Activated gamma-delta T cell (primary cell): ENCODE measurements at places on chromosomes 6 and 20.

GRCh38 chr20:44954211-44954610 lies 6.0 kb downstream of the TOMM34 start:
- no peak for DNase-seq

DNA sequence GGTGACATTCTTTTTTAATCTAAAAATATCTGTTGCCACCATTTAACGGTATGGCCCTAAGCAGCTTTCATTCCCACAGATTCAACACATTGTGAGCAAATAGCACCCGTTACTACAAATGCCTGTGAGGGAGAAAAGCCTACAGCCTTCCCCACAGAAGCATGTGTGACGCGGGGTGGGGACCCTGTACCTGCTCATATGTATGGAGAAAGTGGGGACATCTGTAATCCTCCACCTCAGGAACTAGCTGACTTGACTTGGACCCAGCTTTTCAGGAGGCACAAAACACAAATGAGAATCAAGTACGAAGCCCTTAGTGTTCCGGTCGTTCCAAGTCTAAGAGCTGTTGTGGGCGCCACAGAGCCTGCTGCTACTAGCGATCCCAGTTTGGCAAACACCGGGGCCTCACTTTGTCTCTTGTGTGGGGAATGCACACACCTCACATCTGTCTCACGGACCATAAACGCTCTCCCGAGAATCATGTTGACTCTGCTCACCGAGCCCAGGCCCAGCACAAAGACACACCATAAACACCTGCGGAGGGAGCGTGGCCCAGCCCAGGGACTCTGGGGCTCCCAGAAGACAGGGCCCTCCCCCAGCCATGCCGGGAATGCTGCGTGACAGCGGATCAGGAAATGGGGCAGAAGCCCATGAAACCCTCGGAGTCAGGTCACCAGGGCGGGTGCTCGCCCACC lies 21.6 kb downstream of the DLL1 start:
- no peak for DNase-seq

DNA sequence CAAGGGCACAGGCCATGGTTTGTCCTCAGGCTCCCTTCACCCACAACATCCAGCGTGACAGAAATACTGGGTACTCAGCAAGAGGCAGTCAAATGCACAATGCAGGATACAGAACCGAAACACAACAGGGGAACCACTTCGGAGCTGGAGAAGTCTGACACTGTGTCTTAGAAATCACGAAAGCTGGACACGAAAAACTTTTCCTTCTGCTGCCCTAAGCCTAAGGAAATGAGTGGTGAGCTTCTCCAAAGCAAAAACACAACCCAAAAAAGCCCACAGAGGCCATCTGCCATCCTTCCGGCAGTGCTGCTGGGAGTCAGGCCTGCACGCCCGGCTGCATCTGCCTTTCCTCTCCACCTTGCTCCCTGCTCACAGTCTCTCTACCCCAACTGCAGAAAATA lies 106.3 kb downstream of the SLC23A2 start:
- no peak for DNase-seq

DNA sequence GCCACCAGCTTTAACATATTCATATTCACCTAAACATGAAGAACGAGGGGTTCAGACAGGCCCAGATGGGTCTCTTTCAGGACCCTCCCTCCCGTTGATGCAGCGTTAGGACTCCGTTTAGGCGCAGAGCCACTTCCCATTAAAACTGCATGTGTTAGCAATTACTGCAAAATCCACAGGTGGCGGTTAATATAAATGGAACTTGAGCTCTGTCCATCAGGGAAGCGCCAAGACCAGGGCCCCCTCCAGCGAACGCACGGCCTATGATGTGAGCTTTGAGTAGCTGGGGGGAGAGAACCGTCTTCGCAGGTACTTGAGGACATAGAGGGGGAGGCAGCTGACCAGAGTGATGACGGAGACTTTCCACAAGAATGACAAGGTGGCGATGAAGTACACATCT lies 58.4 kb upstream of the NFATC2 start:
- DNase-seq = no peak

DNA sequence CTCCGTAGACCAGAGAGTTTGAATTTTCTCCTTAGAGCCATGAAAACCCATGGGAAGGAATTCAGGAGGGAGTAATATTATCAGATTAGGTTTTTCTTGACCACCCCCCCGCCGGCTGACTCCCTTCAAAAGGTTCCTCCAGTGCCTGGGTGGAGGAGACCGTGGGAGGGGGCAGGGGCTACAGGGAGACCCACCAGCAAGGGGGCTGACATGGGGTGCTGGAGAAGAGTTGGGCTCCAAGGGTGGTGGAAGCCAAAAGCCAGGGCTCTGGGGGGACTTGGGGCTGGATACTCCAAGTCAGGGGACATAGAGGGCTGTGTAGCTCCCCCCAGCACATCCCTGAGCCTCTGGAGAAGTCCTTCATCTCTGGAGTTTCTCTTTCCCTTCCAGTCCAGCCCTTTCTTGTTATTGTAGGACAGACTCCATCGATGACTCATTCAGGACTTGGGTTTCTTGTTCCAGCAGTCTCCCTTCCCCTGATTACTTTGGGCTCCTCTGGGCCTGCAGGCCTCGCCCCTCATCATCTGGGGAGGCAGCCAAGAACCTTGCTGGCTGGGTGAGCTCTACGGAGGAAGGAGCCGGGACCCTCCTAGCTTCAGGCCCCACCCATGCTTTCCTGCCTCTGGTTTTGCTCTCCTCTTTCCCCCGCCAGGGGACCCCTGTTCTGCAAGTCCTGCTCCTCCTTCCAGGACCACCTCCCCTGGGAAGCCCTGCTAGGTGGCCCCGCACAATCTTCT lies 10.5 kb upstream of the KIAA1755 start:
- no peak for DNase-seq

GRCh38 chr6:116405652-116406356 lies 35.1 kb downstream of the DSE start:
- DNase-seq = no peak

GRCh38 chr20:2156666-2157624 lies 55.3 kb downstream of the STK35 start:
- no peak for DNase-seq

DNA sequence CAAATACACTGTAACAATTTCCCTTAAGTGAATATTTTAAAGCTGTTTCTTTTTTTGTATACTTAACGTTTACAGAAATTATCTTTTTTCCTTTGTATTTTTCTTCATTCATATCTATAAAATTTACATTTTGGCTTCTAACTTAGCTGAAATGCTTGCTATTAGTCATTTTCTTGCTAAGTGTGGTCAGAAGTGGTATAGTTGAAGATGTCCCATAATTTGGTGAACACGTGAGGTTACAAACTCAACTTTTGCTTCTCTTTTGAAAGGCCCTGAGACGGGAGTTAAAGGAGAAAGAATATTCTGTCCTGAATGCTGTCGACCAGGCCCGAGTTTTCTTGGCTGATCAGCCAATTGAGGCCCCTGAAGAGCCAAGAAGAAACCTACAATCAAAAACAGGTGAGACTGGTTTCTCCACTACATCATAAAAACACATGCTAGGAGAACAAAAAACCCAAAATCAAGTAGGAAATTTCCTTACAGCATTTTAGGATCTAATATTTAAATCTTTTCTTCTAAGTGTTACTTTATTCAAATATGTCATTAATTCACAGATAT lies 445.0 kb downstream of the UTRN start:
- DNase-seq = no peak

- DNase-seq = no peak
Observed at GRCh38 chr20:41358717-41359116, 7.9 kb downstream of the EMILIN3 start.

- no peak for DNase-seq
Observed at GRCh38 chr6:161268531-161269210, 5.2 kb downstream of the AGPAT4 start.

DNA sequence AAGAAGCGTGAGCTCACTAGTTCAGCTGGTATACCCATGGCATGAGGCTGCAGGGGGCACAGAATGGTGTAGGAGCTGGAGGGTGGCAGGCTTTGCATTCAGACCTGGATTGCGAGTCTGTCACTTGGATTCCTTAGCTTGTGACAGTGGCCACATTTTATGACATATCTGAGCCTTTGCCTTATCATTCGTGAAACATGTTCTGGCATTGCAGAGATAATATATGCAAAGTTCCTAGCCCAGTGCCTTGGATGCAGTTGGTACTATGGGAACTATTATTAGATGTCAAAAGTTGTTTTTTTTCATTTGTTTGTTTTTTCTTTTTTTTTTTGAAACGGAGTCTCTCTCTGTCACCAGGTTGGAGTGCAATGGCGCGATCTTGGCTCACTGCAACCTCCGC lies 230.7 kb upstream of the PRDM1 start:
- DNase-seq = no peak

DNA sequence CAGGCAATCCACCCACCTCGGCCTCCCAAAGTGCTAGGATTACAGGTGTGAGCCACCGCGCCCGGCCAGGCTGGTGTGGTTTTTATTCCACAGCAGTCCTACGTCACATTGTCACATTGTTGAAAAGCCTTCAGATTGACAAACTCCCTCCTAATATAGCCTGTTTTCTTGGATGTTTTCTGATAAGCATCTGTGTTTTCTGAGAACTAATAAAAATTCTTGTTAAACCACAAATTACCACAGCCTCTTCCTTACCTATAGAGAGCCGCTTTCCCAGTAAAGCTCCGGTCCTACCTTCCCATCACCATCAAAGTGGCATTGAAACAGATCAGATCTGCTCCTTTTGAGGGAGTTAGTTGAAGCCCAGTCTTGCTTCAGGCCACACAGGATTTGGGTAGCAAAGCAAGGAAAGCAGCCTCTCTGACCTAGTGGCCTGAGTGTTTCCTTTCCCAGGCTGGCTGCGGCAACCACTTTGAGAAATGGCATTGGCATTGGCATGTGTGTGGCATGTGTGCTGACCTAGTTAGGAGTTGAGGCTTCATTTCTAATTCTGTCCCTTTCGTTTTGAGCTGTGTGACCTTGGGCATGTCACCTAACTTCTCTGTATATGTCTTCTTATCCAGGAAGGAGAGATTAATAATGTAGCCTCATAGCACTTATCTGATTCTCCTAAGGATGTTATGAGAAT lies 1.7 kb upstream of the PKIG start:
- DNase-seq = no peak

- DNase-seq = no peak
Observed at GRCh38 chr6:90387826-90388225, 91.2 kb upstream of the BACH2 start.
